Ovary (tissue), 10 donors: ENCODE measurements at places on chromosomes 5 and 9. TPM values are rescaled to one million over a fixed set of nuclear protein-coding genes. Genes with fewer than 3 reads are reported as not detected.

HRCT1 gene
- 0.48 TPM for total RNA-seq

EGFLAM gene
- total RNA-seq: 9.3 TPM

PRRC1 gene
- 49.6 TPM for total RNA-seq

IGFBPL1 gene
- total RNA-seq: not detected

MAMDC2 gene
- 59.4 TPM for total RNA-seq

LRRC19 gene
- not detected for total RNA-seq

HACD4 gene
- total RNA-seq: 3.7 TPM

CCL28 gene
- 2.2 TPM for total RNA-seq

SHISAL2B gene
- not detected for total RNA-seq

PRR16 gene
- total RNA-seq: 1.5 TPM

SAXO1 gene
- total RNA-seq: 0.47 TPM

IL11RA gene
- total RNA-seq: 39.1 TPM

DNA sequence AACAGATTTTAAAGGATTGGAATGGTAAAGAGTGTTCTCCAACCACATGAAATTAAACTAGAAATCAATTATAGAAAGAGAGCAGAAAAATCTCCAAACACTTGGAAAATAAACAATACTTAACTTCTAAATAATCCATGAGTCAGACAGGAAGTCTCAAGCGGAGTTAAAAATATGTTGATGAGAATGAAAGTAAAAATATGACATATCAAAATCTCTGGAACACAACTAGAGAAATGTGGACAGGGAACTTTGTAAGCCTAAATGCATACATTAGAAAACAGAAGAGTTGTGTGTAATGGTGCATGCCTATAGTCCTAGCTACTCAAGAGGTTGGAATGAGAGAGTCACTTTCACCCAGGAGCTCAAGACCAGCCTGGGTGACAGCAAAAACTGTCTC, 47.9 kb upstream of the ZNF618 start:
- no peaks in the 10 kb centered on the region for H3K27me3 ChIP-seq
- no peaks in the 10 kb centered on the region for H3K36me3 ChIP-seq
- no peak for DNase-seq
- H3K4me1 ChIP-seq: no peaks in the 10 kb centered on the region
- no peak overlapping the region for H3K4me3 ChIP-seq
- no peak overlapping the region for H3K27ac ChIP-seq

GRCh38 chr5:90142541-90142940, 267.0 kb downstream of the CETN3 start:
- no peak overlapping the region for H3K4me3 ChIP-seq
- DNase-seq: no peak
- H3K27ac ChIP-seq: no peak overlapping the region
- no peaks in the 10 kb centered on the region for H3K36me3 ChIP-seq

DNA sequence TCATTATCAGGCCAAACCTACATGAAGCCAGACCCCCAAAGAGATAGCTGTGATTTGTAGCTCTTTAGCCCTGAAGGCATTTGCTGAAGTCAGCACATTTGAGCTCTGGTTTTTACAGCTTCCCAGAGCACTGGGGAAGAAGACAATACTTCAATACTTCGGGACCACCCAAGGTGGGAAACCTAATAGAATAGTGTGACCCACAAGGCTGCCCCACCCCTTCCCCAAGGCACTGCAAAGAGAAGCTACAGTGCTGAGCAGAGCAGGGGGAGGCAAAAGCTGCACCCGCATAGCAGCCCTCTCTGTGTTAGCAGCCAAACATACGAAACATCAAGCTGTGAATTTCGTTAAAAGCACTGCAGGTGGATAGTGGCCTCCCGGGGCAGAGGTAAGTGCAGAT, 87.3 kb downstream of the HSD17B3 start:
- H3K4me3 ChIP-seq: no peak overlapping the region
- DNase-seq: no peak
- no peaks in the 10 kb centered on the region for H3K27me3 ChIP-seq

- H3K27ac ChIP-seq: no peak overlapping the region
- no peaks in the 10 kb centered on the region for H3K36me3 ChIP-seq
- no peak overlapping the region for H3K4me3 ChIP-seq
- no peaks in the 10 kb centered on the region for H3K4me1 ChIP-seq
- no peak for DNase-seq
Measured at GRCh38 chr9:18051638-18052037, 422.3 kb upstream of the ADAMTSL1 start.

DNA sequence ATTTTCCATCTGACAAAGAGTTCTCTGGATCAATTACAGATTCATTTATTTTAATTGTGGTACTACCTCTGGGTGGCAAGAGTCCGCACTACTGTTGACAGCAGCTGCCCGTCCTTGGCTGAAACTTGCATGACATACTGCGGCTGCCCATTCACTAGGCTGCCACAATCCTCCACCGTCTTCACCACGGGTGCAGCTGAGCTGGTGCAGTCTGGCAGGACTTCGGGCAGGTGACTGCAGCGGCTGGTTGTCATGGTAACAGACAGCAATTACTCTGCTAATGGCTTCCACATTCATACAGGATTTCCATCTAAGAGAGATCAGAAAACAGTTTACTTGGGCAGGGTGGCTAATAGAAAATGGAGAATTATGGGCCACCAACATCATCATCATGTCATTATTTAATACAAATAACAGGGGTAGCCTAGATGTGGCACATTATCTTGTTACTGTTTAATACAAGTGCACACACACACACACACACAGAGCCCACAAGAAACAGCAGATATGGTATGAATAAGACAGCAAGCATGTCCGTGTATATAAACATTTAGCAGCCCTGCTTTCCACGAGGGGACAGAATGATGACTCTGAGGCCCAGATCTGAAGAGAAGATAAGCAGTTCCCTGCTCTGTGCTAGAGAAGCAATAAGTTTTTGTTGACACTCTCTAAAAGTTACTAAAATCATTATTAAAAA, 112.3 kb downstream of the MARCHF3 start:
- DNase-seq: no peak
- no peaks in the 10 kb centered on the region for H3K36me3 ChIP-seq
- no peak overlapping the region for H3K4me3 ChIP-seq
- H3K4me1 ChIP-seq: no peaks in the 10 kb centered on the region
- H3K27ac ChIP-seq: no peak overlapping the region
- H3K27me3 ChIP-seq: no peaks in the 10 kb centered on the region

DNA sequence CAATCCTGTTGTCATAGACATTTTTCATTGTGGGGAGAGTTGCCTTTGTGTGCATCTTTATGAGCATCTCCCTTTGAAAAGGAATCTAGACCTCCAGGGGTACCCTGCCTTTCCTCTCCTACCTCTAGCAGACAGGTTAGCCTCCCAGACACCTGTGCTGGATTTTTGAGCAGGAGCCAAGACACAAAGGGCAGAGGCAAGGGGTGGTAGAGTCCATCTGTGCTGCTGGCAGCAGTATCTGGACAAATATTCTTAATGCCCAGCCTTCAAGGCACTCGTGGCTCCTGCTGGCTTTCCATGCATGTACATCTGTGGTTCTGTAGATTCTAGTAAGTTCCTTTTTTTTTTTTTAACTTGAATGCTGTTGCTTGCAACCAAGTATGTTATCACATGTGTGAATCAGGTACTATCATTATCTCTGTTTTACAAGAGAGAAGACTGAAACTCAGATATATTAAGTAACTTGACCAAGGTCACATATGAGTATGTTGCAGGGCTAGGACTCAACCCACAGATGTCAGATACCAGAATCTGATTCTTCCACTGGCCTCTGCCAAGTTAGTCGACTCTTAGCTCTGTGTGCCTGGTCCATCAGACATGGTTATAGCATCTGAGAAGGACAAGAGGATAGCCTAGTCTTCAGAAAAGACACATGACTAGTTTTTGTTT, 32.9 kb upstream of the GPR151 start:
- H3K4me3 ChIP-seq: no peak overlapping the region
- no peak for DNase-seq
- H3K27me3 ChIP-seq: no peaks in the 10 kb centered on the region
- no peaks in the 10 kb centered on the region for H3K36me3 ChIP-seq
- no peaks in the 10 kb centered on the region for H3K4me1 ChIP-seq
- H3K27ac ChIP-seq: no peak overlapping the region

DNA sequence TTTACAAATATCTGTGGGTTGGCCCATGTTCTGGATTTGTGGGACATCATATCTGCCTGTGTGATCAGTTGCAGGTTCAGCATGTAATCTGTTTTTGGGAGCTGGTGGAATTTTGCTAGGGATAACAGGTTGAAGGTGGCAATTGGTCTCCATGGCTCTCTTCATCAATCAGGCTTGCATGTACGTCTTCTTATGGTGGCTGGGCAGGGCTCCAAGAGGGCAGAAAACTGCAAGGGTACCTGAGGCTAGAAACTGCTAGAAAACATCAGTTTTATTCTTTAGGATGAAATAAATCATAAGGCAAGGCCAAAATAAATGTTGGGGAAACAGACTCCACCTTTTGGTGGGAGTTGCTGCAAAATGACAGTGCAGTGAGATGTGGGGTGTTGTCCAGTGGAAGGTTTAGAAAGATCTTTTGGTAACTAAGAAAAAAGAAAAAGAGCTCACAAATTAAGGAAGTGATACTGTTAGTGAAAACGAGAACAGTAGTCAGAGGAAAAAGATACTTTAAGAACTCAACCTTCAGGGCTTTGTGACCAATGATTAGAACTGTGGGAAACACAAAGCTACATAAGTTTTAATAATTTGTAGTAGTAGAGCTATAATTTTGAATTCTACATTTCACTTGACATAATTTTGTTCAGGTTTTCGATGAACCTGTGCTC, 300.7 kb upstream of the IZUMO3 start:
- H3K27ac ChIP-seq: no peak overlapping the region
- H3K4me1 ChIP-seq: no peaks in the 10 kb centered on the region
- no peak overlapping the region for H3K4me3 ChIP-seq
- H3K27me3 ChIP-seq: no peaks in the 10 kb centered on the region

- no peaks in the 10 kb centered on the region for H3K36me3 ChIP-seq
- no peaks in the 10 kb centered on the region for H3K27me3 ChIP-seq
- no peak overlapping the region for H3K27ac ChIP-seq
Measured at GRCh38 chr9:87687207-87687606, 38.7 kb upstream of the CTSL start.

DNA sequence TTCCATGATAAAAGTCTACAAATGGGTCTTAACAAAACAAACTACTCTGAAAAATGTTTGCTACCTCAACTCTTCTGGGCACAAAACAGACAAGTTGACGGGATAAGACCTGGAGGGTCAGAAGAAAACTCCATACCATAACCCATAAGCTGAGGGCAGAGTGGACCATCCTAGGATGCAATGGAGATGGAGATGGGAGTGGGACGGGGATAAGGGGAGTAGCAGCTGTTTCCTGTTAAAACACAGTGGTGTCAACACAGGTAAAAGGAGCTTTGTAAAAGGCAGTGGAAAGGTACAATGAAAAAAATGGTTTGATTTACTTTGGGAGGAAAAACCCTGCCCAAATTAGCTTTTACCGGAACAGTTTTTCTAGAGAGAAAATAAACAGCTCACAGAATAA, 41.6 kb downstream of the CEMIP2 start:
- H3K4me3 ChIP-seq: no peak overlapping the region
- no peak for DNase-seq
- no peaks in the 10 kb centered on the region for H3K27me3 ChIP-seq
- no peak overlapping the region for H3K27ac ChIP-seq

- DNase-seq: no peak
- H3K4me3 ChIP-seq: no peak overlapping the region
- no peaks in the 10 kb centered on the region for H3K4me1 ChIP-seq
Measured at GRCh38 chr5:74328221-74328630, 312.3 kb downstream of the ENC1 start.

GRCh38 chr5:174520420-174521396, 203.7 kb upstream of the MSX2 start:
- no peak for DNase-seq
- no peak overlapping the region for H3K27ac ChIP-seq
- no peaks in the 10 kb centered on the region for H3K36me3 ChIP-seq
- H3K4me3 ChIP-seq: no peak overlapping the region
- H3K27me3 ChIP-seq: no peaks in the 10 kb centered on the region
- no peaks in the 10 kb centered on the region for H3K4me1 ChIP-seq

- no peak overlapping the region for H3K4me3 ChIP-seq
- no peaks in the 10 kb centered on the region for H3K36me3 ChIP-seq
- H3K27ac ChIP-seq: no peak overlapping the region
- no peaks in the 10 kb centered on the region for H3K4me1 ChIP-seq
Measured at GRCh38 chr9:71302776-71303175, 181.4 kb upstream of the TRPM3 start.

- H3K36me3 ChIP-seq: no peaks in the 10 kb centered on the region
- DNase-seq: peak; percentile 41
- H3K27me3 ChIP-seq: no peaks in the 10 kb centered on the region
- H3K4me1 ChIP-seq: peaks cover 18% of the 10 kb centered on the region
- H3K27ac ChIP-seq: no peak overlapping the region
Measured at GRCh38 chr9:2493109-2493508, 128.5 kb upstream of the VLDLR start.

GRCh38 chr5:81626524-81626923, 124.4 kb downstream of the SSBP2 start:
- H3K27me3 ChIP-seq: no peaks in the 10 kb centered on the region
- no peak overlapping the region for H3K27ac ChIP-seq
- DNase-seq: no peak
- H3K4me3 ChIP-seq: no peak overlapping the region
- no peaks in the 10 kb centered on the region for H3K36me3 ChIP-seq
- H3K4me1 ChIP-seq: no peaks in the 10 kb centered on the region

- H3K27me3 ChIP-seq: no peaks in the 10 kb centered on the region
- DNase-seq: no peak
- H3K27ac ChIP-seq: no peak overlapping the region
- H3K4me3 ChIP-seq: no peak overlapping the region
Measured at GRCh38 chr9:105700668-105701067, 6.3 kb downstream of the TMEM38B start.

GRCh38 chr9:93480728-93481324, 27.4 kb upstream of the FAM120AOS start:
- H3K4me1 ChIP-seq: peaks cover 4% of the 10 kb centered on the region
- H3K27me3 ChIP-seq: no peaks in the 10 kb centered on the region
- no peak overlapping the region for H3K27ac ChIP-seq

DNA sequence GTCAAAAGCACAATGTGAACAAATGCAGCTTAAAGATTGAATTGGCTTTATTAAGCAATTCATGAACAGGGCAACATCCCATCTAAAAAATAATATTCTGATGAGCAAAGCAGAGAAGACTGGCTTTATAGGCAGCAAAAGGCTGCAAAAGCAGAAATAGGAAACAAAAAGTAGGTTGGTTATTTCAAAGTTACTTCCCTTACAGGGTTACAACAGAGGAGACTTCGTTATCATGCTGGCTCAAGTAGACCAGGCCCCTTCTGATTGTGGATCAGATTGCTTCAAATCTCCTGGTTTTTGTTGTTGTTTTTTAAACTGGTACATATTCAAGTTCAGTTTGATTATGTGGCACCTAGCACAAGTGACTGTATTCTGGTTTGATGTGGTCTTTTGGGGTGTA, 73.1 kb downstream of the MAN2A1 start:
- no peaks in the 10 kb centered on the region for H3K4me1 ChIP-seq
- H3K4me3 ChIP-seq: no peak overlapping the region
- no peaks in the 10 kb centered on the region for H3K27me3 ChIP-seq
- H3K36me3 ChIP-seq: no peaks in the 10 kb centered on the region
- no peak for DNase-seq
- H3K27ac ChIP-seq: no peak overlapping the region

GRCh38 chr5:93246090-93246855, 334.7 kb downstream of the NR2F1-AS1 start:
- no peaks in the 10 kb centered on the region for H3K27me3 ChIP-seq
- H3K4me3 ChIP-seq: no peak overlapping the region
- H3K27ac ChIP-seq: no peak overlapping the region
- peaks cover 7% of the 10 kb centered on the region for H3K4me1 ChIP-seq
